ENCODE measurements at places on chromosomes 7 and 10.

- no peak for DNase-seq
Measured at GRCh38 chr7:92071032-92071431, 63.2 kb downstream of the CYP51A1 start.

DNA sequence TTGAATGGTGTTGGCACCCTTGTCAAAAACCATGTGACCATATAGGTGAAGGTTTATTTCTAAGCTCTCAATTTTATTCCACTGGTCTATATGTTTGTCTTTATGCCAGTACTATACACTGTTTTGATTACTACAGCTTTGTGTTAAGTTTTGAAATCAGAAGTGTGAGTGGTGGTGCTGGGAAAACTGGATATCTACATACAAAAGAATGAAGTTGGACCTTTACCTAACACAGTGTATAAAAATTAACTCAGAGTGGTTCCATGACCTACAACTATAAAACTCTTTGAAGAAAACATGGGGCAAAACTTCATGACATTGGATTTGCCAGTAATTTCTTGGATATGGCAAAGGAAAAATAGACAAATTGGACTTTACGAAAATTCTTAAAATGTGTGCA lies 112.2 kb downstream of the NRF1 start:
- no peak for DNase-seq

- no peak for DNase-seq
Measured at GRCh38 chr10:50312464-50313437, 61.4 kb upstream of the ASAH2 start.

- no peak for DNase-seq
Measured at GRCh38 chr10:119351189-119351588, 143.8 kb downstream of the GRK5 start.

- DNase-seq, result no peak
Measured at GRCh38 chr7:37013771-37014170, 289.5 kb upstream of the AOAH start.

DNA sequence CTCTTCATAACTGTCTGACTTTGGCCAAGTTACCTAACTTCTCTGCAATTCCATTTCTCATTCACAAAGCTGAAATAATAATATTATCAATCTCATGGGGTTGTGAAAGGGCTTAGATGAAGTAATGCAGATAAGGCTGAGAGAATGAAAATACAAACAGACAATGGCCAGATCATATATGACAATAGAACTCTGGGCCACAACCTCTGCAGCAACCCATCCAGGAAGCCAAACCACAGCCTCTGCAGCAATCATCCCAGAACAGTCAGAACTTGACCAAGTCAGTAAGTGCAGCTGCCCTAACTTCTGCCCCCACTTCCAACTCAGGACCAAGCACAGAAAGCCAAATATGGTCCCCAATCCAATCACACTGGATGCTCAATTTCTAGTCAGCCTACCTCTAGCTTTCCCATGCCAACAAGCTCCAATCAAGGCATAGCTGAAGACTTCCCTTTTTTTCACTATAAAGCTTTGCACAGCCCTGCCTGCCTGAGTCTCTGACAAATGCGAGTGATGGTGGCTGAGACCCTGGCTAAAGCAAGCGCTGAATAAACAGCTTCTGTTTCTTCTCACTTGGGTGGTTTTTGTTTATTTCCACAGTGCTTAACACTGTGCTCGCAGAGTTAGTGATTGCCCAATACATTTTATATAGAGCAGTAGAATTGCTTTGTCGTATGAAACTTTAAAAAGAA lies 34.8 kb upstream of the TNPO3 start:
- DNase-seq, result no peak

DNA sequence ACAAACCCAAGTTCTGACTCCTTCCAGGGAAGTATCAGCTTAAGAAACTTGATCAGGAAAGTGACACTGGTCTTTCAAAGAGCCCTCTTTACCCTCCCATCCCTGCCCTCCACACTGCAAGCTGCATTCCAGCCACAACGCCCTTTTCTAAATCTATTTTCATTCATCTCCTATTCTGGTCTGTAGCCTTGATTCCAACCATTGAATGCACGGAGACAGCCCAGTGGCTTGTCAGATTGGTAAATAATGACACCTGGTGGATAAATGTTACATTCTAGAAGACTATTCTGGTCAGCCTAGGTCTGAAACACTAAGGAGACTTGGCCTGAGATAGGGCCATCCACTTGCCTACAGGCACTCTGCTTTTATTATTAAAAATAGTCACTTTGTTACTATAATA lies 20.9 kb downstream of the MORN4 start:
- DNase-seq, result no peak

- no peak for DNase-seq
Measured at GRCh38 chr10:88392222-88392621, 190.9 kb downstream of the RNLS start.

GRCh38 chr10:124618470-124619073 lies 125.6 kb downstream of the FAM53B start:
- DNase-seq, result no peak

- DNase-seq, result no peak
Measured at GRCh38 chr7:103031781-103032180, 42.8 kb downstream of the FBXL13 start.

DNA sequence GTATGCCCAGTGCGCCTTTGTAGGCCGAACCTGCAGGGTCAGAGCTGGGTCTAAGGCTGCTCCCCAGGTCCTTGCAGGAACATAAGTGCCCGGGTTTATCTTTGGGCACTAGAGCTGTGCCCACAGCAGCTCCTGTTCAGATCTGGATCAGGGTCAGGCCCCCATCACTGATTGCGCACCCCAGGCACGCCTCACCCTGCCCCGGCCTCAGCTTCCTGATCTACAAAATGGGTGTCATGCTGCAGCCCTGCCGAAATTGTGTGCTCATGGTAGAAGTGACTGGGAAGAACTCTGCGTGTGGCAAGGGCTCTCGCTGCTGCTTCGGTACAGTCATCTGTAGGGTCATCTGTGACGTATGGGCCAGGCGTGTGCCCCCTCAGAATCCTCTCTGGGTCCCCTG lies 100.7 kb downstream of the GRK5 start:
- DNase-seq, result no peak

DNA sequence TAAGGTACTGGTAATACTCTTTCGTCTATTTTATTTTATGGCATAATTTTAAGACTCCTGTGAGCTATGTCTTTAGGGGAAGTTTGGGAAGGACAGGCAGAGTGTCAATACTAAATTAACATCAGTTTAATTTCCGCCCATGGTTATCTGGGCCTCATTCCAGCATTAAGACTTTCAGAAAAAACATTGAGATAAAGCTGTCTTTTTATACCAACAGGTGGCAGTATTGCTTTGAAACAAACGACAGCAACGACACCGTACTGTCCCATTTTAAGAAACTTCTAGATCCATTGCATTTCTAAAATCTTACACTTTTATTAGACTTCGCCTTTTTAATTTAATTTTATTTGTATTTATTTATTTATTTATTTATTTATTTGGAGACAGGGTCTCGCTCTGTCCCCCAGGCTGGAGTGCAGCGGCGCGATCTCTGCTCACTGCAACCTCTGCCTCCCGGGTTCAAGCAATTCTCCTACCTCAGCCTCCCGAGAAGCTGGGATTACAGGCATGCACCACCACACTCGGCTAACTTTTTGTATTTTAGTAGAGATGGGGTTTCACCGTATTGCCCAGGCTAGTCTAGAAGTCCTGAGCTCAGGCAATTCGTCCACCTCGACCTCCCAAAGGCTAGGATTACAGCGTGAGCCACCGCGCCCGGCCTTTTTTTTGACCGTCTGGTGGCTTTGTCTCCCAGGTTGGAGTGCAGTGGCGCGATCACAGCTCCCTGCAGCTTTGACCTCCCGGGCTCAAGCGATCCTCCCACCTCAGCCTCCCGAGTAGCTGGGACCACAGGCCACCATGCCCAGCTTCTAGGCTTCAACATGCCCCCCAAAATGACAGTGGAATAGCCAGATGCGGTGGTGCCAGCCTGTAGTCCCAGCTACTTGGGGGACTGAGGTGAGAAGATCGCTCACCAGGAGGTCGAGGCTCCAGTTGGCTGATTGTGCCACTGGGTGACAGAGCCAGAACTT lies 78.7 kb upstream of the C1GALT1 start:
- no peak for DNase-seq

DNA sequence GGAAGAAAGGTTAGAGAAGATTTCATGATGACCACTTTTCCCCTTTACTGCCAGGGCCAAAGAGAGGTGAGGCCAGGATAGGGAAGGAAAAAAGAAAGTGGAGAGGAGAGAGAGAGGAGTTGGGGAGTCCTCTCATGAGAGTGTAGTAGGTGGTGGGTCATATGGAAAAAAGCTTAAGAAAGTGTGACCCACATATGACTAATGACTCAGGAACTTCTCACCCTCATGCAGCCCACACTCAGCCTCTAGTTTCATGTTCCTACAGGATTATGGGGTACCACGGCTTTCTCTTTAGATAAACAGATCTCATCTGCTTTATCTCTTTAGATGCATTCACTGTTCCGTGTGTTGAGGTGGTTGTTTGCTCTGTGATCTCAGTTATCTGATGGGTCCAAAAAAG lies 462.5 kb upstream of the IGFBP3 start:
- DNase-seq, result no peak

DNA sequence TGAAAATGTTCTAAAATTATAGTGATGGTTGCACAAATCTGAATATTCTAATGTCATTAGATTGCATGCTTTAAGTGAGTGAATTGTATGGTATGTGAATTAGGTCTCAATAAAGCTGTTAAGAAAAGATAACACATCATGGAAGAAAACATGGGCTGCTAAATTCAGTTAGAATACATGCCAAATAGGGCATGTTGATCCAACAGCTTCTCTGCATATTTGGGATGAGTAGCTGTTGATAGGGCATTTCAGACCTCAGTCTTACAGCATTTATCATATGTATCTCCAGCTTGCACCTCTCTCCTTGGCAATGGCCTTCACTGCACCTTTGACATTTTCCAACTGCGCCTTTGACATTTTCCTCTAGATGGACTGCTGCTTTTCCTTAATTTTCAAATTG lies 13.2 kb downstream of the CREB5 start:
- no peak for DNase-seq

DNA sequence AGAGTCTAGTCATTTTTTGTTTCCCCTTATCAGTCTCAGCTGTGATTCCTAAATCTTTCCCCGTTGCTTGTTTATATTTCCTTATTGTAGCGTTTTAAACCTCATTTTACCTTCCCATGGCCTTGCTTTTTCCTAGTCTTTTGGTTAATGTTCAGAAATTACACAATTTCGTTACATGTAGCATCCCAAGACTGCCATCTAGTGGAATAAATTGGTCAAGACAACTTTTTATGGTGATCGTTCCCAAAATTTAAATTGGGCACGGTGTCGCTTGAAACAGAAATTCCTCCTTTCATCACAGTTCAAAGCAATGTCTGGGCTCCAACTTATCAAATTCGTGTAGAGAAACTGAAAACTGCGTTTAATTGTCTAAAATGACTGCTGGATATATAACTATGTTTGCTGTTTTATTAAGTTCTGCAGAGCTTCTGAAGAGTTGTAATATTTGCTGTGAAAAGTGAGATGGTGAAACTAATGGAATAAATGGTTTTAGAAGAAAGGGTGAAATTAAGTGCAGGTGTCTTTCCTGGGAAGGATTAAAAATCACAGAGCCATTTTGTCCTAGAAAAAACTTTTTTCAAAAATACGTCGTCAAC lies 370.2 kb downstream of the PHF14 start:
- no peak for DNase-seq

DNA sequence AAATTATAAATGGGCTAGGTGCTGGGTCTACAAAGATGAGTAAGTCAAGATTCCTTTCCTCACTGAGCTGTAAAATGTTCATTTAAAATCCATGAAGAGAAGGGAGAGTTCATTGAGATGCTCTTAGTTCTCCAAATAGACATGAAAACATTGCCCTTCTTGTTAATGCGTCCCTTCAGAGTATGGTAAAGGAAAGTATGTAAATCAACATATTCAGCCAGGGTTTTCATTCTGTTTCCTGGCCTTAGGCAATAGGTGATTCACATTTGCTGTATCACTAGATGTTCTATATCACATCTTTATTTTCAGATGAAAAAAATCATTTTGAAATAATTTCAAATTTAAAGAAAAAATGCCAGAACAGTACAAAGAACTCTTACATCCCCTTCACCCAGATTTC lies 5.4 kb downstream of the ANKIB1 start:
- DNase-seq, result no peak

GRCh38 chr7:90312745-90313144 lies 8.4 kb downstream of the FAM237B start:
- no peak for DNase-seq

- DNase-seq, result no peak
Measured at GRCh38 chr10:127013211-127013656, 108.0 kb downstream of the DOCK1 start.

DNA sequence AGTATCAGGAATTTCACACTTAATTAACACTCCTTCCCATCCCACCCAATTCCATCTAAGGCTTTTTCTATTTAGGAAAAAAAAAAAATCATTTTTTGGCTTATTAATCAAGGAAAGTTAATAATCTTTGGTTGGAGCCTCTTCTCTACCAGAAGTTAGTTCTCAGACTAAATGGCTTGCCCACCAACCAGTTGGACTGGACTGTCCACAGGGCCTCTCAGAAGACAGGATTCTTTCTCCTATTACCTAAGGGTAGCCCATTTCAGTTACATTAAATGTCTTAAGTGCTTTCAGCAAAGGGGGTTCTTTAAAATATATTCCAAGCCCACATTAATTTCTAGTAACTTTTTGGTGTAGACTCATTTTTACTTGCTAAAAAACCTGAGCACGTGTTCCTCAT lies 35.2 kb downstream of the GLUD1 start:
- no peak for DNase-seq

- DNase-seq, result no peak
Measured at GRCh38 chr7:50801907-50802306, 19.2 kb upstream of the GRB10 start.

DNA sequence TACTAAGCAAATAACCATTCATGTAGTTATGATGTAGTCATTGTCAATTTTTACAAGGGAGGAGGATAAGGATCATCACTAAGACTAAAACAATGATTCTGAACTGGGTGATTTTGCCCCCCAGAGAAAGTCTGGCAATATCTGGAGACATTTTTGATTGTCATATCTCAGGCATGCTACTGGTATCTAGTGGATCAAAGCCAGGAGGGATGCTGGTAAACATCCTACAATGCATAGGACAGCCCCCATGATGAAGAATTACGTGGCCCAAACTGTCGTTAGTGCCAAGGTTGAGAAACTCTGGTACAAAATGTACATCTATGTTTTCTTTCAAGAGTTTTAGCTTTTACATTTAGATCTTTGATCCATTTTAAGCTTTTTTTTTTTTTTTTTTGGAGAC lies 57.3 kb downstream of the GBF1 start:
- no peak for DNase-seq

- no peak for DNase-seq
Measured at GRCh38 chr10:12381536-12382156, 32.3 kb downstream of the CAMK1D start.

All from stimulated activated CD8-positive, alpha-beta memory T cell treated with anti-CD3 and anti-CD28 coated beads, Interleukin-4, amount 100 ng/mL, for 1 hour (primary cell).